ENCODE measurements at places on chromosomes 3 and 15.

DNA sequence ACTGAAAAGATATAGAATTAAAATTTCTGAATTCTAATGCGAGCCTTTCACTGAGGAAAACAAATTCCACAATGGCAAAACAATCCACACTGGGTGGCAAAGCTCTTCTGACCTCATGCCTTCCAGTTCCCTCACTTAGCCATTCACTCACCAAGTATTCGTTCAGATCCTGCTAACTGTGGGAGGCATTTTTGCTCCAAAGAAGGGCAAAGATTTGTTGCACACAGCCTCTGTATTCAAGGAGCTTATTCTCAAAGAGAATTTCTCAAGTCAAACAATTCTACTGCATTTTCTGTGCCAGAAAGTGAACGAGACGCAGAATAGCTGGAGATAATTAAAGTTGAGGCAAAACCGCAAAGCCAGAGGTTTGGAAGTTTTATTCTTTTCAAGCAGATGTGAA is 77.3 kb downstream of the CPNE4 start:
- DNase-seq: no peak

DNA sequence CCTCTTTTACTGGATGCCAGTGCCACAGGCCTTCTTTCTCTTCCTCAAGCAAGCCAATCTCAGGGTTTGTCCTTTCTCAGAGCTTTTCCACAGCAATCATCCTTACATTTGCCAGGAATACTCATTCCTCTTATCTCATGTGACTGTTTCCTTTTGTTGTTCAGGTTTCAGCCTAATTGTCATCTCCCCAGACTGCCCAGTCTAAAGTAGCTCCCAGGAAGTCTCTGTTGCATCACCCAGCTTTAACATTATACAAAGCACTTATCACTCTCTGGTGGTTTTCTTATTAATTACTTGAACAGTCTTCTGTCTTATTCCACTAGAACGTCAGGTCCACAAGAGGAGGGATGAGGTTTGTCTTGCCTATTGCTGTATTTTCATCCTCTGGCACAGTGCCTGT is 65.8 kb downstream of the CADPS start:
- no peak for DNase-seq

GRCh38 chr3:89107461-89108290 is at the start of gene EPHA3:
Gene EPHA3, plus strand, starts transcription at chr3:89107621. Its CDS starts 128 bp downstream, at chr3:89107749.
- DNase-seq: peak; percentile 50

GRCh38 chr3:152961323-152961722 is 126.4 kb downstream of the P2RY1 start:
- DNase-seq: no peak

- no peak for DNase-seq
These were observed 119.6 kb downstream of the ASB7 start for GRCh38 chr15:100721758-100722550.

DNA sequence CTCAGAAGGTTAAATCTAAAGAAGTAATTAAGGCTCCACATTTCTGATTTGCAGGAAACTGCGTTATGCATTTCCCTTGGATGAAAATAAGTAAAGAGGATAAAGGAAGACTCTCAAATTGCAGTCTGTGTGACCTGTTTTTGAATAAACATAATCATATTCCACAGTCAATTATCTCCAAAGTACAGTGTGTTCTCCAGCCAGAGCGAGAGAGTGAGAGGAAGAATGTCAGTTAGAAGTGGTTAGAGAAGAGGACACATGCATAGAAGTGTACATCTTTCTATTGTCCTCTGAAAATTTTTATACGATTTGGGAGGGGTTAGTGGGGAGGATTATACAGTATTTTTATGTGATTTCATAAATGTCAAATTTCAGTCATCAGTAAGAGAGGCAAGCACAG is 487.1 kb downstream of the LPP start:
- no peak for DNase-seq

DNA sequence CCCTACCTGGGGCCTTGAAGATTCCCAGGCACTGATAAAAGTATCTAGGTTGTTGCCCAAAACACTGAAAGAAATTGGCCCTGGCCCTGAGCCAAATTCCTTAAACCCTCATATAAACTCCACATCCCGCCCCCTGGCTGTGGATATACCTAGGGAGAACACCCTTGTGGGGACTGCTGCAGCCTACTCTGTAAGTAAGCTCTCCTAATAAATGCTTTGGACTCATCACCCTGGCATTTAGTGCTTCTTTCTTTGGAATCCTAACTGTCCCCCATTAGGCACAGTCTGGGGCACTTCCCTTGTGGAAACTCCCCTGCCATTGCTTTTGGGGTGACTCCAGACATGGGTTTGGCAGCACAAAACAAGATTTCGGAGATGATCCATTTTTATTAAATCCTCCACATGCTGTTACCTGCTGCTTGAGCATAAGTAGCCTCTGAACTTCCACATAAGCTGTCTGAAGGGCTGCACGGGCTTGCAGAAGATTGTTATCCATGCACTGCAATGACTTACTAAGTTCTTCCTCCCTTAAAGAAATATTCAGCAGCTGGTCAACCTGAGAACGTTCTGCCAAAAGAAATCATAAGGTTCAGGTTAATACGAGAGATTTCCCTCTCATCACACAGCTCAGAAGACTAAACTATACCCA is 46.4 kb downstream of the ZNF106 start:
- no peak for DNase-seq

DNA sequence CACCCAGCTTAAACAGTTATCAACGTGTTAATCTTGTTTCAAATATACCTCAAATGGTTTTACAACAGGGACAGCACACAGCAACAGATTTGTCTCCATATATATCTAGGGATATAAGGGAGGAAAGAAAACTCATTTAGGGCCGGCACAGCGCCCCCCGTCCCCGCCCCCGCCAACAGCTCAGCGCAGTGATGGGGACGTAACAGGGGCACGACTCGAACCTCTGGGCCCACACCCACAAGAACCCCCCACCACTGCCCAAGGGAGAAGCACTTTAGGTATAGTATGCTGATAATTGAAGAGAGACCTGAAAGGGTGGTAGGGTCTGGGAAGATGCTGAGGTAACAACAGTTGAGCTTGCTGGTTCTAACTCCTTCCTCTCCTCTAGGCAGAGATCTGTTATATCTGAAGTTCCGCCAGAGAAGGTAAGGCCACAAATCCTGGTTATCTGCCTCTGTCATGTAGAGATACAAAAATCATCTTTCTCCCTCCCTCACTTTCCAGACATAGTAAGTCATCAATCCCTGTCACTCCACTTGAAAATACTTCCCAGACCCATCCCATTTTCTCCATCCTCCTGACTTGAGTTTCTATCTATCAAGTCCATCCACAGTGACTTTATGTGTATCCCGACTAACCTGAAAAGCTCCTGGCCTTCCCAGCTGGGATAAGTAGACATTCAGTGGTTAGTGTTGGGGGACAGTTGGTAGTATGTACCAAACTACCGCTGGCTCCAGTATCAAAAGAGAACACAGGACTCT is 126.9 kb downstream of the PDZRN3 start:
- DNase-seq: no peak

DNA sequence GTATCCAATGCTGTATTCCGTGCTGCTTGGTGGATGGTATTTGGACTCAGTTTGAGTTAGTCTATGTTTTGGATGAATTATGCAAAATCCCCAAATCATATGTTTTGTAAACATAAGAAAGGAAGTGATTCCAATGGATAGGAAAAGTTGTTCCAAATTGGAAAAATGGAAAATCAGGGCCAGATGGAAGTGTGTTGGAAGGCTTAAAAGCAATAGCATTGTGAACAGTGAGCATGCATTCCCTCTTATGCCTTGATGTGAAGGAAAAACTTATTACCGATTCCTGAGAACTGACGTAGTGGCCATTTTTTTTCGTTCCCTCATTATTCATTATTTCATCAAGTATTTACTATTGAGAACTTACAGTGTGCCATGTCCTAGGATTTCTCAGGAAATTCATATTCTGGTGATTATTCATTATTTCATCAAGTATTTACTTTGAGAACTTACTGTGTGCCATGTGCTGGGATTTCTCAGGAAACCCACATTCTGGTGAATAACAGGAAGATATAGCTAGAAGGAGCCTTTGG is 144.1 kb upstream of the TPRG1 start:
- DNase-seq: no peak

DNA sequence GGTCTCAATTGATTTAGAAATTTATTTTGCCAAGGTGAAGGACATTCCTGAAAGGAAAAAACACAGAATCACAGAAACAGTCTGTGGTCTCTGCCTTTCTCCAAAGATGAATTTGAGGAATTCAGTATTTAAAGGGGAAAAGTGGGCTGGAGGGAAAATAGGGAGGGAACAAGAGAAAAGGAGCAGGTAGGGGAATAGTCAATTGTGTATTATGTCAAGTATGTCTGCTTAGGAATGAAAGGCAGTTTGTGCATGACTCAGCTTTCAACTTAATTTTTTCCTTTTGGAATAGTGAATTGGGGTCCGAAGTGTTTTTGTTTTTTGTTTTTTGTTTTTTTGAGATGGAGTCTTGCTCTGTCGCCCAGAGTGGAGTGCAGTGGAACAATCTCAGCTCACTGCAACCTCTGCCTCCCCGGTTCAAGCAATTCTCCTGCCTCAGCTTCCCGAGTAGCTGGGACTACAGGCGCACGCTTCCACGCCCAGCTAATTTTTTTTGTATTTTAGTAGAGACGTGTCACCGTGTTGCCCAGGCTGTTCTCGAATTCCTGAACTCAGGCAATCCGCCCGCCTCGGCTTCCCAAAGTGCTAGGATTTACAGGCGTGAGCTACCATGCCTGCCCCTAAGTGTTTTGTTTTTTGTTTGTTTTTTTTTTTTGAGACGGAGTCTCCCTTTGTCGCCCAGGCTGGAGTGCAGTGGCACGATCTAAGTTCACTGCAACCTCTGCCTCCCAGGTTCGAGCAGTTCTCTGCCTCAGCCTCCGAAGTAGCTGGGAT is 74.1 kb upstream of the MAP4 start:
- DNase-seq: no peak

GRCh38 chr3:42274266-42274665 is 8.3 kb upstream of the CCK start:
- no peak for DNase-seq

GRCh38 chr3:32374788-32375595 is 16.7 kb upstream of the CMTM7 start:
- peak; percentile 71 for DNase-seq

GRCh38 chr3:121768452-121768851 is 18.9 kb upstream of the GOLGB1 start:
- no peak for DNase-seq

- no peak for DNase-seq
These were observed 11.6 kb upstream of the XCR1 start for GRCh38 chr3:46038916-46039315.

GRCh38 chr3:128316481-128316891 is 150.2 kb downstream of the DNAJB8 start:
- DNase-seq: peak; percentile 38

- no peak for DNase-seq
These were observed 856 bp downstream of the TMEM40 start for GRCh38 chr3:12758025-12758781.
